H9 (cell line): ENCODE measurements at places on chromosomes 1 and 21.

GRCh38 chr1:240441669-240442068 is 170.3 kb downstream of the GREM2 start:
- no peak for DNase-seq

GRCh38 chr1:211781260-211781659 is 49.3 kb downstream of the LPGAT1 start:
- no peak for DNase-seq

DNA sequence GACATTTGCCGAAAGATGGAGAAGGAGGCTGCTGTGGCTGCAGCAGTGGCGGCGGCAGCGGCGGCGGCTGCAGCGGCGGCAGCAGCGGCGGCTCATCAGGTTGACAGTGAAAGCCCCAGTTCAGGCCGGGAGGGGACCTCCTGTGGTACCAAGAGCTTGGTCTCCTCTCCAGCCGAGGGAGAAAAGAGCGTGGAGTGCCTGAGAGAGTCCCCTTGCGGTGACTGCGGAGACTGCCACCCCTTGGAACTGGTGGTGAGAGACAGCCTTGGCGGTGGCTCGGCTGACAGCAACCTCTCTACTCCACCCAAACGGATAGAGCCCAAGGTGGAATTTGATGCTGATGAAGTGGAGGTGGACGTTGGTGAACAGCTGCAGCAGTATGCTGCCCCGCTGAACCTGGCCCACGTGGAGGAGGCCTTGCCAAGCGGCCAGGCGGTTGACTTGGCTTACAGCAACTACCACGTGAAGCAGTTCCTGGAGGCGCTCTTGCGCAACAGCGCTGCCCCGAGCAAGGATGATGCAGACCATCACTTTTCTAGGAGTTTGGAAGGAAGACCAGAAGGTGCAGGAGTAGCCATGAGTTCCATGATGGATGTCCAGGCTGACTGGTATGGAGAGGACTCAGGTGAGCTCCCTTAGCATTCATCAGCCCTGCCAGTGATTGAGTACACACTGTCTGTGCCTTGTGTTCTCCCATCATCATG is 6.3 kb downstream of the ZBTB8B start:
- DNase-seq, result peak; percentile 81

- DNase-seq, result no peak
These were observed 1024.8 kb downstream of the PLA2G4A start for GRCh38 chr1:187853505-187853904.

GRCh38 chr1:935751-936231 is 12.1 kb downstream of the SAMD11 start:
- peak; percentile 58 for DNase-seq

- no peak for DNase-seq
These were observed 24.3 kb downstream of the EYA3 start for GRCh38 chr1:28064064-28064463.

DNA sequence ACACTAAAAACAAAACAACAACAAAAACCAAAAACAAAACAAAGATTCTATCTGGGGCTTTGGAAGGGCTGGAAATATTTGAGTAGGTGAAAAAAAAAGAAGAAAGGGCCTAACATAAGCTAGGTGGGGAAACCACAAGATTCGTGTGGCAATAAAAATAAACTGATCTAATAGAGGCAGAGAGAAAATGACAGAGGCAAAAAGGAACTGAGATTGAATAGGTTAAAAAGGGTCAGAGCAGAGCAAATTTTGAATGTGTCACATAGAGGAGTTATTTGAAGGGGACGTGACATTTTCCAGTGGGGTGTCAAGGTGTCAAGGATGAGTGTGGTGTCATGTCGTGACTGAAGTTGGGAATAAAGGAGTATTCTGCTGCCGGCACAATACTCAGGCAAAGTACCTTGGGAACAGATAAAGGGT is 65.2 kb upstream of the RALGPS2 start:
- DNase-seq, result no peak

GRCh38 chr1:22839806-22840205 is 129.2 kb downstream of the EPHB2 start:
- DNase-seq, result no peak

GRCh38 chr1:36369061-36369861 is 16.5 kb downstream of the STK40 start:
- DNase-seq, result peak; percentile 86

- DNase-seq, result no peak
These were observed 36.0 kb upstream of the ABCD3 start for GRCh38 chr1:94382201-94382600.

GRCh38 chr1:87439821-87440220 is 111.1 kb downstream of the LMO4 start:
- DNase-seq, result no peak

DNA sequence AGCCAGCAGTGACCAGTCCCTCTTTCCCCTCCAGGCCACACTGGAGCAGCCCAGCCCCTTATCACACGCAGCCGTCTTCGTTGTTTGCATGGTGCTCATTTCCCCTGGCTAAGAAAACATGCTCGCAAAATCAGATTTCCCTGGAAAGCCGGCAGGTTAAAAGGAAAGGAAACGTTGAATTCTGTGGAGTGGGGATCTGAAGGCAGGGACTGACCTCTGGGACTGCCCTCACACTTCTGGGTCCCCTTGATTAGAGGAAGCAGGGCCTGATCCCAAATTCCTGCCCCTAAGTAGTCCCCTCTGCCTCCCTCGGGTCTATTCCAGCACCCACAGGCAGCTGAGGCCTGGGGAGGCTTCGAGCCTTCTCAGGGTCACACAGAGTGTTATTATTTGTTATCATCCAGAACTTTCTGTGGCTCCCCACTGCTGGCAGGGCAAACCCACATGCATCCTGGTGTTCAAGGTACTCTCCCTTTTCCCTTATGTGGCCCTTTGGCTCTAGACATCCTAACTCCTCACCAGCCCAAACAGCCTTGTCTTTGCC is 125.2 kb upstream of the ZBTB40 start:
- DNase-seq, result peak; percentile 17

DNA sequence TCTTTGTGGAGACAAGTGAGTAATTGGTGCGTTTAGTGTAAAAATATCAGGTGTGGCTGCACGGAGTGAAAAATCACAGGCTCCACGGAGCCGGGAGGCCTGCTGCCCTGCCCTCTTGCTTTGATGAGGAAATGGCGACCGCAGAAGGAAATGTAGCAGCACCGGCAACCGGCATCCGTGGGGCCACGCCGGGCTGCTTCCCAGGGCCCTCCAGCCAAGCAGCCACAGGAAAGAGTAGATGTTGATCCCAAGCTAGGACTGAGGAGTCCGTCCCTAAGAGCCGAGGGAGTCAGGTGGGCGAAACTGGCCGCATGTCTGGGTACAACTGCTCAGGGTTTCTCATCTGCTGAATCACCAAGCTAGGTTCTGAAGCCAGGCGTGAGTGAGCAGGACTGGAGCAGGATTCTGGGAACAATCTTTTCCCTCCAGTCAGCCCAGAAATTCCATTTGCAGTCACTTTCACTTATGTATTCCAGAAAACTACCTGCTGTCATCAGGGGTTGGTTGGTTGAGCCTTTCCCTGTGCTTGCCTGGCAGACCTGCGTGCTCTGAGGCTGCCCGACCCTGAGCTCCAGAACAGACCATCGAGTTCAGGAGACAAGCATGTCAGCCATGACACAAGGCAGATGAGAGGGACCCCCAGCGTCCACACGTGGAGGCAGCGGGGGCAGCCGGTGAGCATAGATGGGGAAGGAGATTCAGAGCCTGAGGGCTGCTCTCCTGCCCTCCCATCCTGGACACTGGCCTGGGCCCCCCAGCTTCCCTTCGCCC is 5.8 kb upstream of the ITGB2 start:
- no peak for DNase-seq

DNA sequence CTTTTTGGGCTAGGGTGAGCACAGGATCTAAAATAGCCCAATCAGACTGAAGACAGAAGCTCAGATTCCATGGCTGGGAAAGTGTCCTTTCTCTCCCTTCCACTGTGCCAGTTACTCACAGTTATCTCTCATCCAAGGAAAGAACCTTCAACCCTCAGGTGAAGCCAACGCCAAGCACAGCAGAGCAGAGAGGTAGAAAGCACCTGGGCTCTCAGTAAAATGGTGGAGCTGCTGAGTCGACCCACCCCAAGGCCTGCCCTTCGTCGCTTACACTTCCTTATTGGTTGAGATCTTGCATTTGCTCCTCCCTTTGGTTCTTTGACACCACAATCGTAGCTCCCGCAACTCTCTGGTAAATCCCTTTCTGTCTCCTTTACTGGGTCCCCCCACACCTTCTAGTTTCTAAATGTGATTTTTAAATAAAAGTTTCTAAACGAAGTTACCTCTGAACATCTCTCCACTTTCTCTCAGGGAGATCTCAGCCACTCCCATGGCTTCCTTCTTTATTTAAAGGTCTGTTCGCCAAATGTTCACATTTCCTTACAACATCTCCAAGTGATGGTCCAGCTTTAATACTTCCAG is 27.5 kb upstream of the SLC30A1 start:
- DNase-seq, result no peak

DNA sequence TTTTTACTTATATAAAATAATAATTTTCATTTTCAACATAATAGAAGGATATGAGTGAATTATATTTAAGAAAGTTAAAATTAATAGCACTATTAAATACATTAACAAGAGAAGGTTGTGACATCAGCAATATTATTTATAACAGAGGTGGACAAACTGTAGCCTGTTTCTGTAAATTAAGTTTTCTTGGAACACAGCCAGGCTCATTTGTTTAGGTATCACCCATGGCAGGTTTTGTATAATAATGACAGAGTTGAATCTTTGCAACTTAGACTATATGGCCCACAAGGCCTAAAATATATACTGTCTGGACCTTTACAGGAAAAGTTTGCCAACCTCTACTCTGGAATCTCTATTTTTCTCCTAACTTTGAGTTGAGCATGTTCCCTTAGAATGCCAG is 42.8 kb upstream of the CACYBP start:
- no peak for DNase-seq

DNA sequence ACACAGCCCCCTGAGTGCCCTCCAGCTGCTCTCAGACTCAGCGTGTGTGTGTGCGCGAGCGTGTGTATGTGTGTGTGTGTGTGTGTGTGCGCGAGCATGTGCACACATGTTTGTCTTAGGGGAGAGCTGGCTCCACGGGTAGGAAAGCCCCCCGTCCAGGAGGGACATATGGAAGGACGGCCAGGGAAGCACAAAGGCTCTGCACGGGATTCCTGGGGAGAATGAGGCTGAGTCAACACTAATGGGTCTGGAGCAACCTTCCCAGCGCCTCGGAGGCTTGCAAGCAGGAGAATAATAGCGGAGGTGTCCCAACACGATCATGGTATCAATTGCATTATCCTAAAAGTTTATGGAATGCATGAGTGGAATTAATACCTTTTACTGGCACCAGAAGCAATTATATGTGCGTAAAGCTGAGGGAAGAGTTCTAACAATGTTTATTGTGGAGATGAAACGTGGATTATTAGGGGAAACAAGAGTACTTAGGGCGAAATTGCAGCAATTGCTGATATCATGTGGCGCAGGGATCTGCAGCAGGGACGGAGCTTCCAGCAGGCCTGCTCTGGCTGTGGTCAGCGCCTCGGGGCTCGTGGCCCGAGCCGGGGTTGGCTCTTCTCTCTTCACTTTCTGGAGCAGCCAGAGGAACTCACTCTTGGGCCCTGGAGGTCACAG is 40.3 kb upstream of the CCDC27 start:
- DNase-seq, result no peak
